ENCODE measurements at places on chromosomes 5 and 9.

DNA sequence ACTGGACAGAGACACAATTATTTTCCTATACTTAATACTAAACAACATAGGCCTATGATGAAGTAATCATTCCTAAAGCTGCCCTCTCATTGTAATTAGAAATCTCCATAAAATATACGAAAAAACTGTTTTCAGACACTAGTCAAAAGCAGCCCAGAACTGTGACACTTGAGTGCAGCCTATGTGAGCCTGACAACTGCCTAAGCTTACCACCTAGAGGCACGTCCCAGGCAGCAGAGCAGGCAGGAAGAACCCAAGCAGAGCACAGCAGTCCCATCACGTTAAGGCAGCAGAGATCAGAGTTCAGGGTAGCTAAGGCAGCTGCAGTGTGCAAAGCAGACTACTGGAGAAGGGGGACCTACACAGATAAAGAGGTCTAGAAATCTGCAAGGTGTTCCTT lies 46.4 kb downstream of the GOLPH3 start:
- no peaks in the 10 kb centered on the region for H3K27me3 ChIP-seq
- no peak for DNase-seq
- H3K36me3 ChIP-seq: peaks cover 62% of the 10 kb centered on the region
- no peak overlapping the region for H3K4me3 ChIP-seq

- no peaks in the 10 kb centered on the region for H3K36me3 ChIP-seq
- H3K27ac ChIP-seq: no peak overlapping the region
- H3K4me3 ChIP-seq: no peak overlapping the region
- no peak for DNase-seq
- peaks cover 11% of the 10 kb centered on the region for H3K4me1 ChIP-seq
- no peaks in the 10 kb centered on the region for H3K27me3 ChIP-seq
Measured at GRCh38 chr5:143011585-143011984, 241.4 kb downstream of the ARHGAP26 start.

- H3K4me1 ChIP-seq: peaks cover 4% of the 10 kb centered on the region
- no peak for DNase-seq
- no peak overlapping the region for H3K27ac ChIP-seq
- H3K36me3 ChIP-seq: no peaks in the 10 kb centered on the region
Measured at GRCh38 chr5:154284433-154284832, 93.9 kb downstream of the GALNT10 start.

DNA sequence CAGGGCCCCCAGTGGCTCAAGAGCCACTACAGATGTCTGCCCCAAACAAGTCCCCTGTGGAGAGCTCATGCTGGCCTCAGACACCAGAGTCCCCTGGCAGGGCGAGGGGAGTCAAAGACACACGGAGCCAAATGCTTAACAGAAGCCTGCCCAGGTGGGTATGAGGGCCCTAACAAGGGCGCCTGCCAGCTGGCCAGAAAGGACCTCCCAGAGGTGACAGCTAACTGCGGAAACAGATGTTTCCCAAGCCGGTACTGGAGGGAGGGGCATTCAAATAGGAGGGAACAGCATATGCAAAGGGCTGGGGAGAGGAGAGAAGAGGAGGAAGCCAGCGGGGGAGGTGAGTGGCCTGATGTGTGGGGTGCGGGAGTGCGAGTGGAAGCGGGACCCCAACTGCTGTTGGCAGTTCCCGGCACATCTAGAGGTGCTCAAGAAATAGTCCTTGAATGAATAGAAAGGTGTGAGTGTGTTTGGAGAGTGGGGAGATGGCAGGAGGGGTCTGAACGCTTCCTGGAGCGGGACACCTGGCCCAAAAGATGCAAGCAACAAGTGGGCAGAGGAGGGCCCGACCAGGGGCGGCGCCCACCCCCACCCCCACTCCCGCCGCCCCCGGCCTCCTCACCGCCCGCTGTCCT lies 824 bp downstream of the MXD3 start:
- peaks cover 21% of the 10 kb centered on the region for H3K36me3 ChIP-seq
- no peak overlapping the region for H3K27ac ChIP-seq
- peak overlapping the region; percentile 98 for H3K4me3 ChIP-seq
- peaks cover 11% of the 10 kb centered on the region for H3K4me1 ChIP-seq

- no peak overlapping the region for H3K27ac ChIP-seq
- no peaks in the 10 kb centered on the region for H3K27me3 ChIP-seq
Measured at GRCh38 chr9:9919174-9919775, 693.5 kb downstream of the PTPRD start.

- DNase-seq: no peak
- peak overlapping the region; percentile 43 for H3K27ac ChIP-seq
- H3K36me3 ChIP-seq: no peaks in the 10 kb centered on the region
- no peaks in the 10 kb centered on the region for H3K27me3 ChIP-seq
Measured at GRCh38 chr9:131960311-131960710, 119.4 kb downstream of the MED27 start.

- no peaks in the 10 kb centered on the region for H3K36me3 ChIP-seq
- no peak overlapping the region for H3K4me3 ChIP-seq
- H3K27ac ChIP-seq: no peak overlapping the region
- no peaks in the 10 kb centered on the region for H3K4me1 ChIP-seq
Measured at GRCh38 chr5:110653231-110653970, 73.1 kb downstream of the TMEM232 start.

DNA sequence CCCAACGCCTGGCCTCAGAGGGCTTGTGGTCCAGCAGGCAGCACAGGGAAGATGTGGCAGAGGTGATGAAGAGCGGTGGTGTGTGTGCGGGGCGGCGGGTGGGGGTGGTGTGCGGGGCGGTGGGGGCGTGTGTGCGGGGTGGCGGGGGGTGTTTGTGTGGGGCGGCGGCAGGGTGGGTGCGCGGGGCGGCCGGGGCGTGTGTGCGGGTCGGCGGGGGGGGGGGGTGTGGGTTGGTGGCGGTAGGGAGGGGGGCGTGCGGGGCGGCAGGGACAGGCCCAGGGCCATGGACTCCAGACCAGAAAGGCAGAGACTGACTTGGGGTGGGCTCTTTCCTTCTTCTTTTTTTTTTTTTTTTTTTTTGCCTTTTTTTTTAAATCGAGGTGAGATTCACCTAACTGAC lies 4.5 kb upstream of the NACC2 start:
- no peak for DNase-seq
- H3K4me3 ChIP-seq: no peak overlapping the region
- no peaks in the 10 kb centered on the region for H3K36me3 ChIP-seq
- no peak overlapping the region for H3K27ac ChIP-seq

- H3K27me3 ChIP-seq: no peaks in the 10 kb centered on the region
- H3K27ac ChIP-seq: no peak overlapping the region
- DNase-seq: no peak
- no peaks in the 10 kb centered on the region for H3K36me3 ChIP-seq
- H3K4me3 ChIP-seq: no peak overlapping the region
Measured at GRCh38 chr5:163807781-163808180, 302.4 kb downstream of the MAT2B start.

DNA sequence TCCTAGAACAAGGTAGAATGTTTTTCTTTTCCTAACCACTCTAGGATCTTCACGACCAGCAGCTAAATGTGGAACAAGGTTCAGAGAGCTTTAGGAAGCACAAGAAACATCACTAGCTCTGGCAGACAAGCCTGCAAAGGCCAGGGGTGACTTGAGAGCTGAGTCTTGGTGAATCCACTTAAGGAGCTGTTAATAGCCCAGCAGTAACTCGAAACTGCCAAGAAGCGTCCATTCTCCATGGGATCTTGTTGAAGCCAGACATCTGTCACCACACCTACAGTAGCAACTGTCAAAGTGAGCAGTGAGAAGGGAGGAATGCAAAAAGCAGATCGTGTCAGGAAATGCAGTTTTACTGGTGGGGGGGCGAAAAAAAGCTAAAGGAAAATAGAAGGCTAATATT lies 87.2 kb downstream of the ATPSCKMT start:
- H3K27me3 ChIP-seq: no peaks in the 10 kb centered on the region
- no peak overlapping the region for H3K4me3 ChIP-seq
- H3K27ac ChIP-seq: no peak overlapping the region
- H3K36me3 ChIP-seq: no peaks in the 10 kb centered on the region
- no peaks in the 10 kb centered on the region for H3K4me1 ChIP-seq
- DNase-seq: no peak

- peak; percentile 55 for DNase-seq
- H3K4me1 ChIP-seq: peaks cover 64% of the 10 kb centered on the region
- H3K36me3 ChIP-seq: peaks cover 2% of the 10 kb centered on the region
- H3K27ac ChIP-seq: peak overlapping the region; percentile 74
- no peaks in the 10 kb centered on the region for H3K27me3 ChIP-seq
- no peak overlapping the region for H3K4me3 ChIP-seq
Measured at GRCh38 chr5:139670369-139671095, 22.4 kb downstream of the CXXC5 start.

DNA sequence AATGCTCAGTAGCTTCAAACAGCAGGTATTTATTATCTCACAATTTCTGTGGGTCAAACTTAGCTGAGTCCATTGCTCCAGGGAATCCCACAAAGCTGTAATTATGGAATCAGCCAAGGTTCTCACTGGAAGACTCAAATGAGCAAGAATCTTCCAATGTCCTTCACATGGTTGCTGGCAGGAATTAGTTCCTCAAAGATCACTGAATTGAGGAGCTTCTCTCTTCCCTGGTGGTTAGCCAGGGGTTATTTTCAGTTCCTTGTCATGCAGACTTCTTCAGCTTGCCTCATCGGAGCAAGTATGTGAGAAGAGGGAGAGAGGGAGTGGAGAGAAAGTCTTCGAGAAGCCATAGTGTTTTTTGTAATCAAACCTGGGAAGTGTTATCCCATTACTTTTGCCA lies 2331.9 kb downstream of the MAT2B start:
- no peaks in the 10 kb centered on the region for H3K4me1 ChIP-seq
- no peak overlapping the region for H3K4me3 ChIP-seq
- DNase-seq: no peak
- no peaks in the 10 kb centered on the region for H3K36me3 ChIP-seq
- no peak overlapping the region for H3K27ac ChIP-seq
- H3K27me3 ChIP-seq: no peaks in the 10 kb centered on the region

DNA sequence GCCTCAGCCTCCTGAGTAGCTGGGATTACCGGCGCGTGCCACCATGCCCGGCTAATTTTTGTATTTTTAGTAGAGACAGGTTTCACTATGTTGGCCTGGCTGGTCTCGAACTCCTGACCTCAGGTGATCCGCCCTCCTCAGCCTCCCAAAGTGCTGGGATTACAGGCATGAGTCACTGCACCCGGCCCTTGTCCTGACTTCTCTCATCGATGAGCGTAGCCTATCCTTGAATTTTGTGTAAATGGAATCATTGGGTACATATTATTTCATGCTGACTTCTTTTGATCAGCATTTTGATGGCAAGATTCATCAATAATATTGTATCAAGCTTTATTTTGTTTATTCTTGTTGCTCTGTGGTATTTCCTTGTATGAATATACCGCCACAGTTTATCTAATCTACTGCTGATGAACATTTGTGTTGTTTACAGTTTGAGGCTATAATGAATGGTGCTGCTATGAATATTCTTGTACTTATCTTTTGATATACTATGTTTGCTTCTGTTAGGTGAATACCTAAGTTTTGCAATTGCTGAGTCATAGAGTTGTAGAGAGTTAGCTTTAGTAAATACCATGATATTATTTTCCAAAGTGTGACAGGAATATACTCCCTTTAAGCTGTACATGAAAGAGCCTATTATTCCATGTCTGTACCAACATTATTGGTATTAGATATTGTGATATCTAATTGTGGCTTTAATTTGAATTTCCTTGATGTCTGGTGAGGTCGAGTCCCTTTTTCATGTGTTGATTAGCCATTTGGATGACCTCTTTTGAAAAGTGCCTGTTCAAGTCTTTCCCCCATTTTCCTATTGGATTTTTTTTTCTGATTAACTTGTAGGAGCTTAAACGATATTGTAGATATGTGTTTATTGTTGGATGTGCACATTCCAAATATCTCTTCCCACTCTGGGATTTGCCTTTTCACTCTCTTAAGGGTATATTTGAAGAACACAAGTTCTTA lies 107.5 kb downstream of the RGS3 start:
- H3K4me3 ChIP-seq: no peak overlapping the region
- no peaks in the 10 kb centered on the region for H3K27me3 ChIP-seq
- H3K27ac ChIP-seq: no peak overlapping the region
- 0 out of 2 replicates have a peak, but pooled peaks cover 5% of the 10 kb centered on the region for H3K36me3 ChIP-seq

DNA sequence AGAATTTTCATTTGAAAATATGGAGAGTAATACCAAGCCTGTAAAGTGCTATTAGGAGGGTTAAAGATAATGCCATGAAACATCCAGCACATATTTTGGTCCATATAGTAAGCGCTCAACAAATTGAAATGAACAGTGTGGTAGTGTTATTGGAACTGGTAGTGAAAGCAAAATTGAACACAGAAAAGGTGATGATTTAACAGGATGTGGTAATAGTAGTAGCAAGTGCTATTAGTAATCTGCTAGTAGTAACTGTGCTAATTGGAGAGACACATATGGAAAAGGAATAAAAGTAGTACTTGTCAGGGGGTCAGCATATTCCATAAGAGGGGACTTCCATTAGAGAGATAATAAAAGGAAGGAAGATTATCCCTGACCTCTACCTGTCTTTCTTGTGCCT lies 187.3 kb downstream of the HTR1A start:
- H3K36me3 ChIP-seq: no peaks in the 10 kb centered on the region
- no peak overlapping the region for H3K27ac ChIP-seq
- no peak overlapping the region for H3K4me3 ChIP-seq
- DNase-seq: no peak
- no peaks in the 10 kb centered on the region for H3K4me1 ChIP-seq

DNA sequence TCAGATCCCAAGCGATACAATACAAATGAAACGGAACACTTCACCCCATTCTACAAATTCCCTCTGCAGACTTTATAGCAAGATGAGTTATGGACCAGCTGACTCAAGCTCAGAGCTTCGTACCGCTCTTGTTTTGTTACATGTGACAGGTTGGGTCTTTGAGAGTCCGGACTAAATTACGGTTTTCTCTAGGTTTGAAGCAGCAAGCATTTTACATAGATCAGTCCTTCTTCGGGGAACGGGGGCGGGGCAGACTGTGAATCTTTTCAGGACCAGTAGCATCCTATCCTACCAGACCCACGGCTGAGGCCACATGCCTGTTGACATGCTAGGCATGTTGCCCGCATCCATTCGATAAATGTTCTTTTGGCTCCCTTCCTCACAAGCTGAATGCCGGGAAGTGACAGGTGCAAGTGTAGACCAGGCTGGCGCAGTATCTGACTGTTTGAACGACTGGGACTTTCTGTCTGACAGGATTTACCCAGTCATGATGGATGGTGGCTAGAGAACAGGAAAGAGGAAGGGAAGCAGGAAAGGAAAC lies 811.0 kb upstream of the GRAMD2B start:
- no peak overlapping the region for H3K4me3 ChIP-seq
- DNase-seq: peak; percentile 21
- H3K36me3 ChIP-seq: no peaks in the 10 kb centered on the region
- H3K4me1 ChIP-seq: peaks cover 6% of the 10 kb centered on the region
- no peaks in the 10 kb centered on the region for H3K27me3 ChIP-seq

DNA sequence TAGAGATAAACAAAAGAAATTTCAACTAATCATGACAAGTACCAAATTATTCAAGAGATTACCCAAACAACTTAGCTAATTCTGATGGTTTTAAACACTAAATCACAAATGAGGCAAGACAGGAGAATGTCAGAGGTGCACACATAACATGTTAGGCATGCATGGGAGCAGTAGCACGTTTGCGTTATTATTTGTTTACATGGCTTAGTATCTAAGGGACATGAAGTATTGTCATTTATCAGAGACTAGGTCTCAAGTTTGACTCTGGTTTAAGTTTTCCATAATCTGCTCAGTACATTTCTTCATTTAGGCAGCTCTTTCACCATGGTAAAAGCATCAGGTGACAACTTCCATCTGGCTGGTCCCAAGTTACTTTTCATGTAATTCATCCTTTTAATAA lies 244.1 kb upstream of the TNC start:
- H3K27me3 ChIP-seq: no peaks in the 10 kb centered on the region
- no peak overlapping the region for H3K4me3 ChIP-seq
- H3K36me3 ChIP-seq: no peaks in the 10 kb centered on the region
- no peak overlapping the region for H3K27ac ChIP-seq
- DNase-seq: no peak
- no peaks in the 10 kb centered on the region for H3K4me1 ChIP-seq

GRCh38 chr5:126847456-126847820 lies 70.5 kb downstream of the LMNB1 start:
- H3K27me3 ChIP-seq: no peaks in the 10 kb centered on the region
- no peak overlapping the region for H3K4me3 ChIP-seq
- H3K36me3 ChIP-seq: no peaks in the 10 kb centered on the region
- H3K4me1 ChIP-seq: peaks cover 20% of the 10 kb centered on the region
- peak; percentile 22 for DNase-seq
